NCI-H460 (cell line): ENCODE measurements at places on chromosomes 5 and 9. TPM values are rescaled to one million over a fixed set of nuclear protein-coding genes. Genes with fewer than 3 reads are reported as not detected.

GRCh38 chr9:82920154-82920553 lies 142.8 kb downstream of the RASEF start:
- no peak for DNase-seq

GRCh38 chr9:133334161-133334560 lies 1.8 kb downstream of the SURF6 start:
- no peak for DNase-seq

GRCh38 chr5:55071413-55071812 lies 31.0 kb upstream of the GZMA start:
- DNase-seq = no peak

DNA sequence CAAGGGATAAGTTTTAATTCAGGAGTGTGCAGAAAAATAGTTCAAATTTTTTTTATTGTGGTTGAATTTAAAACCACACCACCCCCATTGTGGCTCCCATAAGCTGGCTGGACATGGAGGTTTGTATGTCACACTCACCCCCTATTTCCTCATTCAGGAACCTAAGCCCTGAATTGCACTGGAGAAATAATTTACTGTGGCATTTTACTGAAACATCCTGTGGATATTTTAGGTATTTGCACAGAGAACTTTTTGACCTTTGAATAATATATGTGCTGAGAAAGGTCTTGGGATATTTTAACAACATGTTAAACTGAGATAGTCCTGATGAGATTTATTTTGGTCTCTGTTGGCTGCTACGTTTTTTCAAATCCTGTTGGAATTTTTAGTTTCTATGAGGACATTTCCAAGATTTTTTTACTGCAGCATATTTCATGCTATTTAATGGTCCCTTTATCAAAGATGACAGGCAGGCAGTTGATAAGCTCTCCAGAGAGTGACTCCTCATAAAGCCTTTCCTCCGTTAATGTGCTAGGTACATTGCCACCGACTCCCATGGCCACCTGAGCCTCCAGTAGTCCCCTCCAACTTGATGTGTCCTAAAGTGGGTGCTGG lies 51.2 kb upstream of the PALM2AKAP2 start:
- DNase-seq = no peak

- no peak for DNase-seq
Observed at GRCh38 chr5:97906135-97906534, 723.1 kb upstream of the RIOK2 start.

DNA sequence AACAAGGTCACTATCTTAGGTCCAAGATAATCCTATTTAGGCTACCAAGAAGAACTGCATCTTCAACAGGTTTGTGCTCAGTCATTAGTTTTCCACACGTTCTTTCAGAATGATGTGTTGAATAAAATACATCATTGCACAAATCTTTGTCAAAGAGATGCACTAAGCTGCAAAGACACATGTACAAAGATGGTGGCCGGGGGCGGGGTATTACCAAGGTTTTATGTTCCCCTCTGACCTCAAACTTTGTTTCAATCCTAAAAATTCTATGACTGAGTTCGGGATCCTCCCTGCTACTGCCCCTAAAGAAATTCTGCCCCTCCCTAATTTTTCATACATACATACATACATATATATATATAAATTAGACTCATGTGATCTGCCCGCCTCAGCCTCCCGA lies 14.2 kb downstream of the HSPA9 start:
- DNase-seq = no peak

GRCh38 chr9:20701060-20701459 lies 17.0 kb downstream of the FOCAD start:
- no peak for DNase-seq

DNA sequence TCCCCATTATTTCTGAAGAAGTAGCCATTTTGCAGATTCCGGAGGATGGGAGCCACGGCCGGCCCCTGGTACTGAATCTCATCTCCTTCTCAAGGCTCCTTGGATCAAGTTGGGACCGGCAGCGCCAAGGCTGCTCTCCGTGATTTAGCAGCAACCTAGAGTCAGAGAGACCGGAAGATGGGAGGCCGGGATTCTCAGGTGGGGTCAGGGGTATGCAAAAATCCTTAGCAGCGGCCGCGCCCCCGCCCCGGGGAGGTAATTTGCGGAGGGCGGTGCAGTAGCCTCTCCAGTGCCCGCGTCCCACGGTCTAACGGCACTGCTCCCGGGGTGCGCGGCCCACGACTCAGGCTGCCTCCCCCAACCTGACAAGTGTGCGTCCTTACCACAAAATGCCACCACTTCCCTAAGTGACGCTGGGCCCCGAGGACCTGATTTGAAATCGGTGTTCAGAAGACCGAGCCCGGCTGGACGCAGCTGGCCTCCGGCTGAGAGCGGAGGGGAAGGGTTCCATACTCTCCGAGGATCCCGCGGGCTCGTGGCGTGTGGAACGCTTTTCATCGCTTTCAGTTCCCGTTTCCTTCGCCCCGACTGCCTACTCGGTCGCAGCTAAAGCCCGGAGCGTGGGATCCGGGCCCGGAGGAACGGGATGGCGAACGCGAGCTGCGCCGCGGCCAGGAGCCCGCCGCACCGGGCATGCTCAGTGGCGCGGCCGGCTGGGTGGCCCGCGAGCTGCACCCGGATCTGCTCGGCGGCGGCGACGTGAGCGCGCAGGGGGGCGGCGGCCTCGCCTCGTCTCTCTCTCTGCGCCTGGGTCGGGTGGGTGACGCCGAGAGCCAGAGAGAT lies at the start of gene SCAMP1:
TSS of gene SCAMP1 (plus strand) at position 787 of the 843 bp plus-strand sequence. CDS start at position 842, 55 bp downstream.
- DNase-seq = peak; percentile 85

- no peak for DNase-seq
Observed at GRCh38 chr9:38284588-38285051, 107.9 kb upstream of the ALDH1B1 start.

- DNase-seq = no peak
Observed at GRCh38 chr5:63743096-63743798, 219.0 kb downstream of the HTR1A start.

- no peak for DNase-seq
Observed at GRCh38 chr9:29778281-29778849, 2205.1 kb upstream of the C9orf72 start.

- DNase-seq = peak; percentile 16
Observed at GRCh38 chr9:112867275-112867991, 23.2 kb downstream of the SLC46A2 start.

- no peak for DNase-seq
Observed at GRCh38 chr5:78746021-78746770, 97.6 kb upstream of the LHFPL2 start.

GRCh38 chr5:76679231-76679630 lies 36.7 kb upstream of the F2R start:
- DNase-seq = no peak

GRCh38 chr5:36815871-36816270 lies 60.7 kb upstream of the NIPBL start:
- DNase-seq = no peak

GRCh38 chr9:128374221-128374675 lies 3.1 kb downstream of the URM1 start:
- no peak for DNase-seq

DNA sequence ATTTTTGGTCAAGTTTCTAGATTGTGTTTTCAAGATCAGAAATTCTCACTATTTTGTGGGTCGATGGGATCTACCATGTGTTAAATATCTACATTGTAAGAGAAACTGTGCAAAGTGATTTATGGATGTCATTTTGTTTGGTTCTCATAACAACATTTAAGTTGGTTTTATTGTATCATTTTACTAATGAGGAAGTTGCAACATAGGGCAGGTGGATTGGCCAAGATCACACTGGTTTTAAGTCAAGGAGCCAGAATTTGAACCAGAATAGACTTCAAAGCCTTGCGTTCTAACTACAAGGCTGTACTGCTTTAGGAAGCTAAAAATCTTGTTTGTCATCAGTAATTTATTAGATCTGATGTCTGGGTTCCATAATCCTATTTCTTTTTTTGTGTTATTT lies 23.4 kb downstream of the SH3TC2 start:
- DNase-seq = no peak

DNA sequence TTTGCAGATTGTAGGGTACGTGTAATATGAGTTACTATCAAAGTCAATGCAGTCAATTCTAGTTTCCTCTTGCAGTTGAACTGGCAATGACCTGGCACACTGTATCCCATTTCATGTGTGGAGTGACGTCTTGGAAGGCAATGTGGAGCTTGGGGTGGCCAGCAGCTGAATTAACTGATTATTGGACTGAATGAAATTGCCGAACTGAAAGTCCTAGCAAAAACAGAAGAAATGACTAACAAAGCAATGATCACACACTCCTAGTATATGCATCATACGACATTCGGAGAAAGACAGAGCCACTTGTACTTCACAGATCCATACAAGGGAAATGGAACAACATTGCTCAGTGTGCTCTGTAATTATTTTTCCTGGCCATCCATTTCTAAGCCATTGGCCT lies 259.1 kb upstream of the DAPK1 start:
- no peak for DNase-seq

DNA sequence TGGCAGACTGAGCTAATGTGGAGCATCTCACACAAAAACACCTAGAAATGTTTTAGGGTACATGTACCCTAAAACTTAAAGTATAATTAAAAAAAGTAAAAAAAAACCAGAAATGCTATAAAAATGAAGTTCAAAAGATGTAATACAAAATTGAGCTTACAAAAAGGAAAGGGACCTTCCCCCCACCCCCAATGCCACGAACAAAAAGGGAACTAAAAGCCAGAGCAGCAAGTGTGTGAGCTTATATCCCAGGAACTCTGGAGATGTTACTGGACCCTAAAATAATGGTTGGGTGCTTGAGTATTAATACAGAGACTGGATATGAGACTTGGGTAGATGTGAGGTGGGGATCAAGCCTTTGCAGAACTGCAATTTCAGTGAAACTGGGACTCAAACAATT lies 11.0 kb downstream of the SPATA9 start:
- DNase-seq = no peak

DNA sequence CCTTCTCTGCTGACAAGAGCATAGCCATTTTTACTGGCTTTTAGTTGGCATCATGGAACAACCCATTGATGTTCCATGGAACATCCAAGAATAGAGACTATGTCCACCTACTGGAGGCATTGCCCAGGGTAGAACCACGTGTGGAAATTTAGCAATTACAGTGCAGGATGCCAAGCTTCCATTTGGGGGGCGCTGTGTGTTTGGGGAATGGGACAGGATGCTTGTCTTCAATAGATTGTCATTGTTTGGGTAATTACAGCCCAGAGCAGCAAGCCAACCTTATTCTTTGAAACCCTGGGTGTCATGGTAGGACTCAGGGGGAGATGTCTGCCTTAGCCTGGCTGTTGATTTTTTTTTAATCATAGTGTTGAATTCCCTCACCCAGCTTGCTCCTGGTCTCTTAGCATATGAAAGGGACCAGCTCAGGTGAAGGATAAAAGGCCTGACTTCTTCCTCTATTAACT lies 171.1 kb downstream of the DOCK2 start:
- DNase-seq = no peak

- no peak for DNase-seq
Observed at GRCh38 chr5:14183187-14183939, 40.2 kb downstream of the TRIO start.

GRCh38 chr5:61347080-61347479 lies 15.0 kb downstream of the ZSWIM6 start:
- no peak for DNase-seq

DNA sequence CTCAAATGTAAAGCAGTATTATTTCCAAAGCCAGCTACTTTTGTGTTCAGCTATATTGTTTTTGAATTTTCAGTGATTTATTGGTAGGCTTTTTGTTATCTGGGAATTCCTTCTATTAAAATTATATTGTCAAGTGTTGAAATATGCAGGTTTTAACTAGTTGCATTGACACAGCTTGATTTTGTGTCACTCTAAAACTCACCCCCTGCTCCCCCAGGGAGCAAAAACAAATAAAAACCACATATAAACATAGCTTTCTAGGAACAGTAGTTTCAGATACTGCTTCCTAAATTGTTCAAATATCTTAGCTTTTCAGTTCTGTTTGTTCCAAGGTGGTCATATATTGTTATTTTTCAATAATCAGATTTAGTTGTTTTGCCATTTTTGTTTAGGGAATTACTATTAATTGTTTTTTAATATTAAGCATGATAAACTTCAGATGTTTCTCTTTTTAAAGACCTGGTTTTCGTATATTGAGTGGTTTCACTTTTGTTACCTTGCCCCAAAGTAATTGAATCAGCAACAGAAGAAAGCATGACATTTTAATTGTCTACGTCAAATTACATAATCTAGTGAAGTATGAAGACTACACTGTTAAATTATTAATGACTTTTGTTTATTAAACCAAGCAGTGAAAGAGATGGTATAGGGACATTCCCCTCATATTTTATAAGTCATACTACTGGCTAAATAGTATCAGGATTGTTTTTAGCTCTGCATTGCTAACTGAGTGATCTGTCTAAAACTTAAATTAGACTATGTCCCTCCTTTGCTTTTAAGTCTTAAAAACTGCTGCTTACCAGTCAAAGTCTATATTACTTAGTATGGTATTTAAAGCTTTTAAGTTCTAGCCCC lies 43.4 kb downstream of the ERBIN start:
- no peak for DNase-seq

DNA sequence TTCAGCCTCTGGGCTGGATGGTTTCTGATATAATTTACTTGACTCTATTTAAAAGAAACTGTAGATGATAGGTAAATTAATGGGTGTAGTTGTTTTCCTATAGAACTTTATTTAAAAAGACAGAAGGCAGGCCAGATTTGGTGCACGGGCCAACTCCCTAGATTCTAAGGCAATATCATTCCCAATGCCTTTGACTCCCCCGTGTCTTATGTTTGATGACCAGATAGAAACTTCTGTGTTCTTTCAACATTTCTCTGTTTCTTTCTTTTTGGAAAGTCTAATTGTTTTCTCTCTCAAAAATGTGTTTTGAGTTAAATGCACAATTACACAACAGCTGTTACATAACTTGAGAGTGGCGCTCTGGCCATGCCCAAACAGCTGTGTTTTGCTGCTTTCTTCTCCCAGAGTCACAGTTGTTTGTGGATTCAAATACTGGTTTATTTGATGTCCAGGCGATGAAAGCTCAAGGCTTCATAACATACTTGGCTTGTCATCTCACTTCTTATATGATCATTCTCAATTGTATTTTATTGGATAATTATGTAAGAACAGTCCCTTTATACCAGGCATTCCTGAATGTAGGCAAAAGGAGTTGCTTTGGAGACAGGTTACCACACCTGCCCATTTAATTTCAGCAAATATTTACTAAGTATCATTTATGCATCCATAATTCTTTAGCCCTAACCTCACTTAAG lies 1.7 kb upstream of the ALDH1A1 start:
- DNase-seq = no peak

ORM2 gene
- not detected in 2 replicates for total RNA-seq

CA9 gene
- total RNA-seq = 10.1 and 13.7 TPM in 2 replicates

NEURL1B gene
- total RNA-seq = 2.3 and 2.4 TPM in 2 replicates

MAP1B gene
- total RNA-seq = 63.7 and 69.9 TPM in 2 replicates

NPR2 gene
- 1.7 and 7.0 TPM in 2 replicates for total RNA-seq

STKLD1 gene
- 0.59 TPM in 1 of 2 replicates, not detected in the other for total RNA-seq

PTGDS gene
- not detected in 2 replicates for total RNA-seq

FGF10 gene
- not detected in 2 replicates for total RNA-seq

PGM5 gene
- 0.07 TPM in 1 of 2 replicates, not detected in the other for total RNA-seq

FAM120A gene
- 144 and 150 TPM in 2 replicates for total RNA-seq

PCDHA10 gene
- total RNA-seq = 0.03 and 0.05 TPM in 2 replicates

GDNF gene
- total RNA-seq = not detected in 2 replicates

IRX2 gene
- total RNA-seq = 30.6 and 33.9 TPM in 2 replicates

PTGR1 gene
- 328 and 351 TPM in 2 replicates for total RNA-seq

KCNN2 gene
- 0.23 TPM in 1 of 2 replicates, not detected in the other for total RNA-seq

NACC2 gene
- total RNA-seq = 26.1 and 27.0 TPM in 2 replicates

CAPSL gene
- not detected in 2 replicates for total RNA-seq

ARID3C gene
- not detected in 2 replicates for total RNA-seq
